T-helper 1 cell (primary cell): ENCODE measurements at places on chromosomes 11 and 22.
A peak's percentile ranks its signal among the peaks of the same experiment; 100 is the strongest.

DNA sequence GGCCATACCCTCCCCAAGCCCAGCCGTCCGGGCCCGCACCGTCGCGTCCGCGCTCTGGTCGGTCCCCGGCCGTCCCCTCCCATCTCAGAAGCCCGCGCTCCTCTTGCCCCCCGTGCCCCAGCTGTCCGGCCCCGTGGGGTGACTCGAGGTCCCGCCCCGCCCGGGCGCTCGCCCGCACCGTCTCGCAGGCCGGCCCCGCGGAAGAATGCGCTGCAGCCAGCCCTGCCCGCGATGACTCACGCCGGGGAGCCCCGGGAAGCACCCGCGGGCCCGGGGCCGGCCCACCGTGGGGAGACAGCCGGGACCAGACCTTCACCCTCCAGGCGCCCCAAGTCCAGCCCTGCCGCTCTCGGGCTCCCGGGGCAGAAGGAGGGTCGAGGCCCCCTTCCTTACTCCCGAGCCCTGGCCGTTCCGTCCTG is 320 bp upstream of the PHLDA2 start:
- no peak for DNase-seq

GRCh38 chr22:20602609-20603164 is 95.3 kb downstream of the MED15 start:
- no peak for DNase-seq

GRCh38 chr22:43792905-43793304 is 19.2 kb downstream of the EFCAB6 start:
- DNase-seq: no peak

- DNase-seq: no peak
These were observed 51.5 kb upstream of the MTNR1B start for GRCh38 chr11:92917927-92918326.

DNA sequence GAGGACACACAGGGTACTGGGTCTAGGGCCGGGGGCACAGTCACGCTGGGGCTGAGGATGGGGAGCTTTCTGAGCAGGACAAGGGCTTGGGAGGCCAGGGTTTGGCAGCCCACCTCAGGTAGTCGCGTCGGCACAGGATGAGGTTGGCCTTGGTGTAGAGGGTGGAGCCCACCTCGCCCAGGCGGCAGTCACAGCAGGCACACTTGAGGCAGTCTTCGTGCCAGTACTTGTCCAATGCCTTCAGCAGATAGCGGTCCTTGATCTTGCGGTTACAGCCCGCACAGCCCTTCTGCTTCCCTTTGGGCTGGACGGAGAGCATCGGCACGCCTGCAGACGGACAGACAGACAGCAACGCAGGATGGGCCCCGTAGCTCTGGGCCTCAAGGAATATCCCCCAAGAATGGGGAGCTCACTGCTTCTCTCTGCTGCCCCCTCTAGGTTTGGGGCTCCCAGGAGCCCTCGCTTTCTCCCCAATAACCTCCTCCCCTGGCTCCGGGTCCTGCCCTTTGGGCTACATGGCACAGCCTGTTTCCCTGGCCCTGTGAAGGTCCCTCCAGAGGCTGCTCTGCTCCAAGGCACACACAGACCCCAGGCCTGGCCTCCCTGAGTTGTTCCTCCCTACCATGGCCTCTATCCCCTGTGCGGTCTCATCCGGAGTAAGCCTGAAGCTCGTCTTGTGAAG is 33.4 kb downstream of the LMO1 start:
- DNase-seq: no peak

GRCh38 chr11:60788401-60789125 is 3.4 kb downstream of the MS4A10 start:
- DNase-seq: no peak

DNA sequence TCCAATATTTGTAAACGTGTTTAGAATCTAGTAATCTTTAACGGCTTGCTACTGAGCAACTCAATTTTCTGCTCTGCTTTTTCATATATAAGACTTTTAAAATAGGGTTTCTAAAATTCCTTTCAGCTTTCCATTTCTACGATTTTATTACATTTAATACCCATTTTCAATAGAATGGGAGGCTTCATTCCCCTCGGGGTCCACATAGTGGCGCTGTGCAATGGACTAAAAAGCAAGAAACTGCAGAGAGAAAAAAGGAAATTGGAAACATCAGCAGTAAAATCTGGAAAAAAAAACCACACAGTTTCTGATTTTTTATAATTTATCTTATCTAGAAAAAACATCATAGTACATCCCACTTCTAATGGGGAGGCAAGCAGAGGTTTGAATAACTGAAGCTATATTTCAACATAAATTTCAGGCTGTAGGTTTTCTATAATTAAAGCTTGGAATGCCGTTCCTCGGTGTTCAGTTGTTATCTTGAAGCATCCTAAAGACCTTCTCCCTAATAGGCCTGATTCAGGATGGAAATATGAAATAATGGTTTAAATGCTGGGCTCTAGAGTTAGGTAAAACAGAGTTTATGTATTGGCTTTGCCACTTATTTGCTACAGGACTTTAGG is 18.7 kb upstream of the JHY start:
- DNase-seq: no peak

DNA sequence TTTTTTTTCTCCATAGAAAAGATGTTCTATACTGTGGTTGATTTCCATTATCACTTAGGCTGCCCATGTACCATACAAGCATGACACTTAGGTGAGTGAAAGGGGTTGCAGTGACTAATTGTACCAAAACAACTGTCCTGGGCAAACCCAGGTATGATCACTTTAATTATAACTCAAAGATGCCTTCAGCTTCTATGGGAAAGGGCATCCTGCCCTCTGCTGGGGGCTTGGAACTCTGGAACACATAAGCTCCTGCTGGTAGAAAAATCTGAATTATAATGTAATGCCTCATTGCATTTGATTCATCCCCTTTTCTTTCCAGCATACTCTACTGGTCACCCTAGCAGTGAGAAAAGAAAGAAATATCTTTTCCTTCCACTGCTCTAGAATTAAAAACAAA is 206.3 kb downstream of the DDX10 start:
- no peak for DNase-seq

DNA sequence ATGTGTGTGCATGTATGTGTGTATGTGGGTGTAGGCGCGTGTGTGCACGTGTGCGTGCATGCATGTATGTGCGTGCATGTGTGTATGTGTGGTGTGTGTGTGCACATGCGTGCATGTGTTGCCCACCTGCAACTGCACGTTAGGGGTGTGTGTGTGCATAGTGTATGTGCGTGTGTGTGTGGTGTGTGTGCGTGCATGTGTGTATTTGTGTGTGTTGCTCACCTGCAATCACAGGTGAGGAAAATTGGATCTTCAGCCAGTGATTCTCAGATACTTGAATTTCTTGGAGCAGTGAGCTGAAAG is 54.3 kb downstream of the ST14 start:
- DNase-seq: no peak

GRCh38 chr11:80165744-80166143 is 724.9 kb upstream of the TENM4 start:
- no peak for DNase-seq

- DNase-seq: no peak
These were observed 866.2 kb downstream of the TBC1D22A start for GRCh38 chr22:47628477-47629272.

- no peak for DNase-seq
These were observed 50.1 kb downstream of the MUC6 start for GRCh38 chr11:986270-986951.

DNA sequence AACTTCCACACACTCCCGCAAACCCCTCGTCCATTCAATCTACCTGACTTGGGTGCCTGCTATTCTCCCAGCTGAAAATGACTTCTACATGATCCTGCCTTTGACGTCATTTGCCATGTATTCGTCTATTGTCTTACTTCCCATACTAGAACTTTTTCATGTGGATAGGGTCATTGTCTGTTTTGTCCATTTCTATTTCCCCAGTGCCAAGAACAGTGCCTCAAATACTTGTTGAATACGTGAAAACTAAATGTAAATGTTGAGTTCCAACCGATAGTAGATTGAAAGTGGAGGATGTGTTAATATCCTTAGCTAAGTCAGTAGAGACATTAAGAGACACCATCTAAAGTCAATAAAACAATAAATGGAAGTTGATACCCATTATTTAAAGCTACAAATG is 935 bp downstream of the TRIM68 start:
- DNase-seq: no peak

DNA sequence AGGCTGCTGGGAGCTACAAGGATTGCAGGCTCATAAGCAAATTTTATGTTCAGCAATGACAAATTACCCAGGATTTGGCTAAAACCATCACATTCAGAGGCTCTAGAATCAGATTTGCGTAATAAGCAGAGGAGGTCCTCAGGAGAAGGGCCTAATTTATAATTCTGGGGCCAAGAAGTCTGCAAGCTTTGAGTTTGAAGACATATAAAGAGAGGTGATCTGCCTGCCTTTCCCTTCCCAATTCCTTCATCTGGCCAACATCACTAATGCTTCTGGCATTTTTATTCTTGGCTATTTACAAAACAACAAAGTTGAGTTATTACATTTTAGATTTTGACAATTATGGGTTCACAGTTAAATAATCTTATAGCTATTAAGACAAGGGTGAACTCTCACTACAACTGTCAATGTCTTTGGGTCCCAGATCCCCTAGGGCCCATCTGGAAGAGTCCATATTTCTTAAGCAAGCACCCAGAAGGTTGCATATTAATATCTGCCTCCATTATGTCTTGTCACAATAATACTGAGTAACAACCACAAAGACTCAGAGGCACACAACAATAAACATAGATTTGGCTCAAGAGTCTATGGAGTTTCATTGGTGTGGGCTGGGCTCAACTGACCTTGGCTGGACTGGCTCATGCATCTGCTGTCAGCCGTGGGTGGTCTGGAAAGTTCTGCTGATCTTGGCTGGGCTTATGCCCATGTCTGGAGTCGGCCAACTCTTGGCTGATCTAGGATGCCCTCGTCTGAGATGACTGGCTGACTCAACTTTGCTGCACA is 67.2 kb upstream of the CD82 start:
- DNase-seq: no peak

DNA sequence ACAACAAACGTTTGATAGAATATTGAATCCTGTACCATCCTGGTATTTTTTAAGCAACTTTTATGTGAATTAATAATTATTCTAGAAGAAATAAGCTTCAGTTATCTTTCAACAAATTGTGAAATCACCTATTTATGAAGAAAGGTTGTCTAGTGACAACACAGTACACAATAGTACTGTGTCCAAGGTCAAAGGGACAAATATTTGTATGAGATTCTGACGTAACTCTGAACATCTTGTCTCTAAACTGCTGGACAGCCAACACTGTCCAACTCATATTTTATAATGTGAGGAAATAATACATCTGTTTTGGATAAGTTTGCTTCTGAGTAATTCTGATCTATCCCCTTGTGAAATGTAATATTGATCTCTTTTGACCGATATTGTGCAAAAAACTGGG is 18.9 kb downstream of the CASP5 start:
- no peak for DNase-seq

- DNase-seq: no peak
These were observed 13.3 kb downstream of the MS4A13 start for GRCh38 chr11:60528465-60528864.

GRCh38 chr11:77770629-77771028 is 49.9 kb downstream of the RSF1 start:
- DNase-seq: no peak

- no peak for DNase-seq
These were observed 38.0 kb downstream of the EIF3F start for GRCh38 chr11:8025123-8025522.

DNA sequence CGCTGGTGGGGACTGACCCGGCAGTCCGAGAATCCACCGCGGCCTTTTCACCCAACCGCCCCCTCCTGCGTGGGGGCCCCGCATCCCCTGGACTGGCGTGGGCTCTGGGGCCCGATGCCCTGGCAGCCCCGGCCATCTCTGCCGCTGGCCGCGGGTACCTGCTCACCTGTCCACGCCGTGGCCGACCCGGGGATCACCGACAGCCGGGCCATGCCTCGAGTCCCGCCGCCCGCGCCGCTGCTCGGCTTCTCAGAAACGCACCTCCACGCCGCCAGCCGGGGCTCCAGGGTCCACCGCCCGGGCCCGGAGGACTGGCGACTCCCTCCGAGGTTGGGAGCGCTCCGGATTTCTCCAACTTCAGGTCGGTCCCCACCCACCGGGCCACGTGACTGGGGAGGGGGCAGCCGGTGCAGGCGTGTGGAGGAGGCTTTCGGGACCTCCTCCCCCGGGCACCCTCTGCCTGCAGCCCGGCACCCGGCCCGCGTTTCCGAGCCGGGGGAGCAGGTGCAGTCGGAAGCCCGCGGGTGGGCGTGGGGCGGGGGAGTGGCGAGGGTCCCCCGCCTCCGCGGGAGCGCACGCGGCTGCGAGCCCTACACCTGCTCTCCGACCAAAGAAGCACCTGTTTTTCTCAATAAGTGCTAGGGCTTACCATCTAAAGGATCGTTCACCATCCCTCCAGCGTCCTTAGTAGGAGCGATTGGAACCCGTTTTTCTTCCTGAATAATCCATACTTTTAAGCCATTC is 554 bp upstream of the NRIP3 start:
- DNase-seq: peak; percentile 36

DNA sequence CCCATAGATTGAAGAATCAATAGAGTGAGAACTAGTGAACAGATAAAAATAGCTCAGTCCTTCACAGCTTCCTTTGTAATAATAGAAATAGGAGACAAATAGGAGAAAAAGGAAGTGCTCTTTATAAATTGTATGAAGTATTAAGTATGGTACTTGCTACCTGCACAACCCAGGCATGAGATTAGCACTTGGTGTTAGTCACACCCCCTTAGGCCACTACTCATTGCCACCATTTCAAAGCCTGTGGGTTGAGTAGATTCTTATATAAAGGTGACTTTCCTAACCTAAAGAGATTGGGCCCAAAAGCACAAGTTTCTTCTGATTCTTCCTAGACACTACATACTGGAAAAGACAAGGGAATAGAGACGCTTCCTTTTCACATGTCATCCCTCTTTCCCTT is 37.7 kb upstream of the ADORA2A start:
- no peak for DNase-seq

GRCh38 chr11:28528217-28528616 is 420.0 kb downstream of the METTL15 start:
- DNase-seq: no peak

DNA sequence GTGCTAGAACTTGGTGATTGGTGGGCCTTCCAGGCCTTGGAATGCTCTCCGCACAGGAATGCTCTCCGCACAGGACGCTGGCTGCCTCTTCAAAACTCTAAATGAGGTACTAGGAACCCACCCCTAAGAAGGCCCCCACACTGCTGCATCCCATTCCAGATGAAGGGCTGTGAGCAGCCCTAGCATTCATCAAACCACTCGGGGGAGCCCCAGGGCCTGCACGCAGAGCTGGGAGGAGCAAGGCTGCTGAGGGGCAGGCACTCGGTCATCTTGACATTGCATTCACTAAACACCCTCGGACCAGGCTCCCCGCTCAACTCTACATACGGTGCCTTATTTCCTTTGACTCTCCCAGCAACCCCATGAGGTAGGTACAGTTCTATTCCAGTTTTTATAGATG is 49.2 kb upstream of the EMID1 start:
- no peak for DNase-seq

DNA sequence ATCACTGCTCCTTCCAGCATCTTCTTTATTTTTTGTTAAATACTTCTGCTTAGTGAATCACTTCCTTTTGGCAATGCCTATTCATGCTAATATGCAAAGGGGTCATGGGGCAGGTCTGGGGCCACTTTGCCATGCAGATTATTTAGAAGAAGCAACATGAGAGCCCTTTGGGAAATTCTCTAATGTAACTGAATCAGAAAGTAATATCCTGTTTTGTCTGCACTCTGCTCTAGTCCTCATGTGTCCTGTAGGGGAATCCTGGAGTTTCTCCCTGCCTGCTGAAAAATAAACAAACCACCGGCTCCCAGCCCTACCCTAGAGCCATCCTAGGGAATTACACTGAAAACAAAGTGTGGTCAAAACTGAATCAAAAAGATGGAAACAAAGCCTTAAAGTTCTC is 176.5 kb upstream of the POU2AF2 start:
- DNase-seq: no peak

- DNase-seq: no peak
These were observed 39.1 kb downstream of the PITPNB start for GRCh38 chr22:27879923-27880322.
